ENCODE measurements at places on chromosomes 2 and 18. TPM values are rescaled to one million over a fixed set of nuclear protein-coding genes. Genes with fewer than 3 reads are reported as not detected.

Gene SH3RF3
- total RNA-seq, result 1.1 TPM

Gene SIX3
- not detected for total RNA-seq

Gene CD8B2
- total RNA-seq, result not detected

Gene FAM228B
- total RNA-seq, result 2.0 TPM

Gene TGFBRAP1
- 12.4 TPM for total RNA-seq

Gene EMX1
- not detected for total RNA-seq

Gene OLA1
- total RNA-seq, result 132 TPM

Gene KCNE4
- total RNA-seq, result 0.35 TPM

Gene EVX2
- not detected for total RNA-seq

Gene FAM228A
- total RNA-seq, result not detected

Gene RPRM
- not detected for total RNA-seq
